Activated effector memory CD4-positive, alpha-beta T cell treated with anti-CD3 and anti-CD28 coated beads, Interleukin-2, amount 50 U/mL, for 16 hours (primary cell): ENCODE measurements at places on chromosomes 6 and 20.

DNA sequence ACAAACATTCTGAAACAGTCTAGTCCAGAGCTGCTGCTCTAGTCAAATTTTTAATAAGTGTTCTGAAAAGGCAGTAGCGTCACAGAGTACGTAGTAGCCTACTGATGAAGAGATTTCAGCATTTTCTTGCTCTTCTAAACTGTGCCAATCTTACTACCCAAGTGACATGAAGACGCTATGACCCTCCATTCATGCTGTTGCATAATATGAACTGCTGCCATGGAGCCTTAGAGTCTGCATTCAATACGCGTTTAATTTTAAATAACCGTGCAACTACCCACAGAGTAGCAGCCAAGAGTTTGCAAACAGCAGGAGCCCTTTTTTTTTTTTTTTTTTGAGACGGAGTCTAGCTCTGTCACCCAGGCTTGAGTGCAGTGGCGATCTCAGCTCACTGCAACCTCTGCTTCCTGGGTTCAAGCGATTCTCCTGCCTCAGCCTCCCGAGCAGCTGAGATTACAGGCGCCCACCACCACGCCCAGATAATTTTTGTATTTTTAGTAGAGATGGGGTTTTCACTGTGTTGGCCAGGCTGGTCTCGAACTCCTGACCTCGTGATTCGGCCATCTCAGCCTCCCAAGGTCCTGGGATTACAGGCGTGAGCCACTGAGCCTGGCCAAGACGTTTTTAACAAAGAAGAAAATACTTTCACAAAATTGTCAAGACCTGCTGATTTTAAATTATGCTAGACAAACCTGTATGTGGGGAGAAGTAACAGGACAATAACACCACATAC is 44.3 kb downstream of the EZR start:
- peak; percentile 38 for DNase-seq

GRCh38 chr6:140445474-140446004 is 1071.1 kb upstream of the CITED2 start:
- no peak for DNase-seq

GRCh38 chr20:8385247-8385646 is 253.2 kb downstream of the PLCB1 start:
- no peak for DNase-seq

DNA sequence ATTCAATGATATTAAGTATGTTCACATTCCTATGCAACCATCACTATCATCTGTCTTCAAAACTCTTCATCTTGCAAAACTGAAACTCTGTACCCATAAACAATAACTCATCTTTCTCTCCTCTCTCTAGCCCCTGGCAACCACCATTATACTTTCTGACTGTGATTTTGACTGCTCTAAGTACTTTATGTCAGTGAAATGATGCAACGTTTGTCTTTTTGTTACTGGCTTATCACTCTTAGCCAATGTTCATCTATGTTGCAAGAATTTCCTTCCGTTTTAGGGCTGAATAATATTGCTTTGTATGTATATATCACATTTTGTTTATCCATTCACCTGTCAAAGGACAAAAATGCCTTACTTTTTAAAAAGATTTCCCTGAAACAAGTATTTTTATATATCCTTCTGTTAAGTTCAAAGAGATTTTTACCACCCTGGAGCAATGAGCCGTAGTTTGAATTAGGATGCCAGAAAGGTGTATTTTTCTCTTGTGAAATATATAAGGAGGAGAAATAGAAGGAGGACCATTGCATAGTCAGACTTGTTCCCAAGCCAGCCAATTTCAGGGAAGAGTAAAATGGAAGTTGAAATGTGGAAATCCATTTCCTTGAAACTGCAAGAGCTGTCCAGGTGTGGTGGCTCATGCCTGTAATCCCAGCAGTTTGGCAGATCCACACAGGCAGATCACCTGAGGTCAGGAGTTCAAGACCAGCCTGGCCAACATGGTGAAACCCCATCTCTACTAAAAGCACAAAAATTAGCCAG is 4.0 kb upstream of the CGAS start:
- DNase-seq = no peak

GRCh38 chr20:36614781-36615557 is 9.4 kb downstream of the RAB5IF start:
- DNase-seq = no peak

DNA sequence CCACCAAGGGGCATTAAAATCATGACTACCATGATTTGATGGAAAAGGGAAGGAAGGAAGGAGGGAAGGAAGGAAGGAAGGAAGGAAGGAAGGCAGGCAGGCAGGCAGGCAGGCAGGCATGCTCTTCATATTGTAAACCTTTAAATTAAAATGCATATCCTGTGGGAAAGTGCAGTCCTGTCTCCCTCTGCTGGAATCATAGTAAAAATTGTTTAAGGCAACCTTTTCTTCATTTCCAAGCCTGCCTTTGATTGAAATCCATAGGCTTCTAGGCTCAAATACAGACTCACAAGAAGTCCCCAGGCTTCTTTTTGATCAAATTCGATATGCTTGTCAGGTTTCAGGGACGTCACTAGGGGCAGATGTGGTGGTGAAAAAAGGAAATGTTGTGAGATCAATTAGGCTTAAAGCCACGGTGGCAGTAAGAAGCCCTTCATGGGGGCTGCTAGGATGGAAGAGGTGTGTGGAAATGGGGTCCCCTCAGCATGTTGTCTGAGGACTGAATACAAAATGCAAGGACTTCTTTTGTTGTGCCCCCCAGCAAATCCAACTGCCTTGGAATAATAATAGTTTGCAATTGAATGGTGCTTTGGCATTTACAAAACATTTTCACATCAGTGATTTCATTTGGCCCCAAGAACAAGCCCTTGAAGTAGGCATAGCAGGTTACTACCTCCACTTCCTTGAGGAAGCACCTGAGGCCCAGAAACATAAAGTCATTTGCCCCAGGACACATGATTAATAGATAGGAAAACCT is 25.6 kb upstream of the GABRR1 start:
- no peak for DNase-seq

DNA sequence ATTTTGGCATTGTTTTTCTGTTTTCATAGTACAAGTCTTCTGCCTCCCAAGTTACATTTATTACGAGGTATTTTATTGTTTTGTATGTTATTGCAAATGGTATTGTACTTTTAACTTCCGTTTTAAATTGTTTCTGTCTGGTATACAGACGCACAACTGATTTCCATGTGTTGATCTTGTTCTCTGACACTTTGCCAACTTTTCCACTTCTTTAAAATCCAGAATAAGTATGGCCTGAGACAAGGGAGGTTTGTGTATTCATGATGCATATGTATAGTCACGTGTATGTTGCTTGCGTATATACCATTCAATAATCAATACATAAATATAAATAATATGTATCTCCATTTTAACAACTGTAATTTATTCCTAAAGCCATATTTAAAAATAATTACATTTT is 41.2 kb downstream of the THBS2 start:
- DNase-seq = no peak

DNA sequence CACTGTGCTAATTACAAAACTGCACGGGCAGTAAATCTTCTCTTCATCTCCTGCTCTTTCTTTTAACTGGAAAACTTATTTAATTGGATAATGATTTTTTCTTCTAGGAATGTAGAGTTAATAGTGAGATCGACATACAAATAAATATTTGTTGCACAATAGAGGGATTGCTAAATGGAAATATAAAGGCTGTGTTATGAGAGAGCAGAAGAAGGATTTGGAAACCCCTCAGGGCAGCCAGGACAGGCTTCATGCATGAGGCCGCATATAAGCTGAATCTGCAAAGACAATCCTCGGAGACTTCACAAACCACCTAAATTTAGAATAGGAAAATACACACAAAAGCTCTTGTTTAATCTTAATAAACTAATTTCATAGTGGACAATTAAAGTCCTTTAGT is 2.9 kb upstream of the TAAR1 start:
- DNase-seq = no peak

- no peak for DNase-seq
These were observed 333.9 kb downstream of the TBC1D32 start for GRCh38 chr6:121000381-121000780.

DNA sequence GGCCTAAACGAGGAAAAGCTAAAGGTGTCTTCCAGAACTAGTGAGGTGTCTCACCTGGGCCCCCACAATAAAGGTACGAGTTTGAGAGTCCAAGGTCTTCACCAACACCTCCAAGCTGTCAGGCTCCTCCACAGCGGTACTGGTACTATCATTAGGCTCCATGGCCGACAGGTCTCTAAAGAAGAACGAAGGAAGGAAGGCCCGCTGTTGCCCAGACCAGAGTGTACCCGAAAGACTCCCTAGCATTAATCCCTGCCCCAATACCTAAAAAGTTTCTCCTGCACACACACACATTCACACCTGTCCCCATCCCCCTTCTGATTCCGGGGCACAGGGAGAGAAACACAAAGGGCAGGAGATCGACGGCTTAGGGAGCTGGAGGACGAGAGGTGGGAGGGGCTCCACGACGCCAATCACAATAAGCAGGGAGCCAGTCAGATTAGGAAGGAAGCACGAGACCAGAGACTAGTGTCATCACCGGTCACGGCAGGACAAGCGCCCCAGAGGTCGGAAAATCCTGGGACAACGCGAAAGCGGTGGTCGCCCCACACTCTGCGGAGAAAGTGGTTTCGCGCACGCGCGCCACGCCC is 764 bp downstream of the BAG6 start:
- no peak for DNase-seq

DNA sequence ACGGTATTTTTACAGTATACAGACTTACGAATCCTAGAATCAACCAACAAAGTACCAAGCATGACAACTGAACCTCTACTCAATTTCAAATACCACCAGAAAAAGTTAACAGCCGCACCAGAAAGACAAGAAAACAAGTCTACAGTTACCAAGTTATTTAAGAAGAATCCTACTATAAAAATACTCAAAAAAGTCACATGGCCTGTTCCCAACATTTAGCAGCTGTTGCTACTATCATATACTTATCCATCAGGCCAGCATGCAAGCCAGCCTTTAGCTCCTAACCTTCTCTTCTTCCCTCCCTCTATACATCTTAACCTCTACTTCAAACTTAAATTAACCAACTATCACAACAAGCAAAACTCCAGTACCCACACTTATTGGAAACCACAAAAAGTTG is 1.9 kb downstream of the SYNCRIP start:
- DNase-seq = no peak

- DNase-seq = peak; percentile 83
These were observed 14.5 kb downstream of the ADISSP start for GRCh38 chr20:3753098-3753497.

DNA sequence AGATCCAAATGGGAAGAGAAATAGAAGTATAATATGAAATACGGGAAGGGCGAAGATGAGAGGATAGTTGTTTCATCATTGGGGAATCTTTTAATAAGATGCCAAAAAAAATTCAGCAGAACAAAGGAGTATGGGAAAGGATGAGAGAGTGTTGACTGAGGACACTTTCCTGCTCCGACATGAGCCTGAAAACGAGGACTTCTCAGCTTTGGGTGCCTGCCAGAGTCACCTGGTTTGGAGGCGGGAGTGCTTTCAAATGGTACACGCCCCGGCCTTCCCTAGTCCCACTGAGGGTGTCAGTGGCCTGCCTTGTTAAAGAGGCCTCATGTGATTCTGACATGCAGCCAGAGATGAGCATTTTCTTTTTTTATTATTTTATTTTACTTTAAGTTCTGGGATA is 250.9 kb downstream of the ANKRD60 start:
- DNase-seq = no peak

- DNase-seq = no peak
These were observed 56.7 kb downstream of the LAMA4 start for GRCh38 chr6:112197636-112198035.

DNA sequence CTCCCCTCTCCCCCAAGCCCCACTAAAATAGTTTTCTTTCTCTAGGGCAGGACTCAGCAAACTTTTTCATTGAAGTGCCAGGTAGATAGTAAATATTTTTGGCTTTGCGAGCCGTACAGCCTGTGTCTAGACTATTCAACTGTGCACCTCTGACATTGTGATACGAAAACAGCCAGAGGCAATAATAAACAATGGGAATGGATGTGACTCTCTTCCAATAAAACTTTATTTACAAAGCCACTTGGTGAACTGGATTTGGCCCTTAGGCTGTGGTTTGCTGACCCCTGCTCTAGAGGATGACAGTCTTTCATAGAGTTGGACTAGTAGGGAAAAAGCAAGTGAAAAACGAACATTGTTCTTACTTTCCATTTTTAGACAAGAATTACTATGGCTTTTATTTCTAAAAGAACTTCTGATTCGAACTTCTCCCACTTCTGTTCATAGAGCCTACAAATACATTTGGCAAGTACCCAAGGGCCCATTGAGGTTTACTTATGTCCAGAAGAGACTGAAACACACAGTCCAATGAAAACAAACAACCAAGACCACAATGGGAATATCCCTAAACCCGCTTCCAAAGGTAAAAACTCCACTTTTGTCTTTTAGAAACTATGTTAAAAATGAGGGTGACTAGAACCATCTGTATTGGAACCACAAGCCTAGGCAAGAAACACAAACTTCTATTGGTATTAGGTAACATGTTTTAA is 46.4 kb upstream of the CDKAL1 start:
- no peak for DNase-seq

DNA sequence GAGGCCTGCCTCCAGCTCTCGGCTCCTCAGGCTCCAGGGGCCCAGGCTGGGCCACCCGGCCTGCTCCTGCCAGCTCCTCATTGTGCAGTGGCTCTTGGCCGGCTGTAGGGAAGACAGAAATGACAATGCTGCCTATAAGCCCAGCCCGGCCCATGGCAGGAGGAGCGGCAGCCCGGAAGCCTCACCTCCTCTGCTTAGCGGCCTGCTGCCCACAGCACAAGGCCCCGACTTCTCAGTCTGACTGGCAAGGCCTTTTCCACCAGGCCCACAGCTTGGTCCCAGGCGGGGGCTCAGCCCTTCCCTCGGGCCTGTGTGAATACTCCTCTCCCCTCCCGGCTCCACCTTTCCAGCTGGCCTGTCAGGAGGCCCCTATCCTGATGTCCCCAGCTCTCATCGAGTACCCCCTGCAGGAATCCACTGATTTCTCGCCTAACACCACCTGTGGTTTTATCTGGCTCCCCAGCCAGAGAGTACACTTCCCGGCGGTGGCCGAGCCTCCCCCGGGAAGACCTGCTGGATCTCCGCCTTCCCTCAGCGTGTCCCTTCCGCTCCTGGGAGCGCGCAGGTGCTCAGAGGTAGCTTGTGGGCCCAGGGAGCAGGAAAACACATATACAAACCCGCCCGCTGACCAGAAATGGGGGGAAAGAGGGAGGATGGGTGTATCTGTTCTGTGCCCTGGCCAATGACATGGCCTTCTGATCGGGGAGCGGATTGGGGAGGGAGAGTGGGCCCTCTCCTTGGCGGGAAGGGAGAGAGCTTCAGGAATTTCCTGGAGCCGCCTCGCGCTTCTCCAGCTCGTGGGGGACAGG is 963 bp downstream of the DDRGK1 start:
- peak; percentile 75 for DNase-seq

- DNase-seq = no peak
These were observed 1.2 kb downstream of the REM1 start for GRCh38 chr20:31476294-31476585.
